ENCODE measurements at places on chromosomes 2 and 18.

- no peak for DNase-seq
Measured at GRCh38 chr2:188734691-188735090, 239.5 kb upstream of the COL3A1 start.

GRCh38 chr2:43885132-43885632, 46.4 kb downstream of the ABCG8 start:
- DNase-seq: no peak

- DNase-seq: no peak
Measured at GRCh38 chr2:200944467-200945394, 18.7 kb downstream of the ORC2 start.

- DNase-seq: no peak
Measured at GRCh38 chr2:776487-776886, 99.3 kb upstream of the TMEM18 start.

GRCh38 chr2:196565106-196565765, 74.3 kb upstream of the CCDC150 start:
- DNase-seq: no peak

DNA sequence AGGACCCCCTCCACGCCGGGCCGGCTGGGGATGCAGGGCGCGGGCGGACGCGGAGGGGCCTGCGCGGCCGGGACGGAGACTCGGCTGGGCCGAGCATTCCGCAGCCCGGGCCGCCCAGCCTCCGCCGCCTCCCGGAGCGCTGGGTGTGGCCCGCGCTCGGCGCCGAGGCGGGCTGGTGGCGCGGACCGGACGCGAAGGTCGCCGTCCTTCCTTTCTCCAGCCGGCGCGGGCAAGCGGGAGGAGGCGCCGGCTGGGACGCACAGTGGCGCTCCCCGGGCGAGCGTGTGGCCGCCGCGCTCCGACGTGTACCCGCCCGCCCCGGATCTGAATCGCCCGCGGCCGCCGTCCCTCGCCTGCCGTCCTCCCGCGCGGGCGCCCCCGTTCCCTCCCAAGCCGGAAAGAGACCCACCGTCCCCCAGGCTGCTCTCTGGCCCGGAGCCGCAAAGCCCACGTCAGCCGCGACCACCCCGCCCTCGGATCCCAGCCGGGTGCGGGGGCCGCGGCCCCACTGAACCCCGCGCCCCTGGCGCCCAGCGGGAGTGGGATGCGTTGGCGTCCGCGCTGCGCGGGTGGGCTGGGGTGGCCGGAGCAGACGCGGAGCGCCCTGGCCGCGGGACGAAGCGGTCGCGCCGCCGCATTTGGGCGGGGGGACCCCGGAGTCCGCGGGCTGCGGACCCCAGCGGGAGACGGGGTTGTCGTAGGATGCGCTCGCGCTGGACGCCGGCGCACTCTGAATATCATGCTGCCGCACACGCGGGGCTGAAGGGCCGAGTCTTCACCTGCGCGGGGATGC, 634 bp downstream of the SPATS2L start:
- peak; percentile 26 for DNase-seq

Measured in progenitor cell of endocrine pancreas (in vitro differentiated cells).